ENCODE measurements at places on chromosomes 1 and 21. TPM values are rescaled to one million over a fixed set of nuclear protein-coding genes. Genes with fewer than 3 reads are reported as not detected.

The OR2M7 gene
- total RNA-seq, result not detected

The SLC16A1 gene
- total RNA-seq, result 33.8 TPM

The NGF gene
- total RNA-seq, result 1.6 TPM

The TNFRSF25 gene
- total RNA-seq, result 27.3 TPM

The HMCN1 gene
- 2.6 TPM for total RNA-seq

The RGSL1 gene
- total RNA-seq, result not detected

The ST6GALNAC3 gene
- total RNA-seq, result 3.3 TPM

The KCNJ6 gene
- 0.60 TPM for total RNA-seq
